NCI-H2171 treated with DMSO at 0.1 percent for 48 hours (cell line): ENCODE measurements at places on chromosomes 2 and 18.

DNA sequence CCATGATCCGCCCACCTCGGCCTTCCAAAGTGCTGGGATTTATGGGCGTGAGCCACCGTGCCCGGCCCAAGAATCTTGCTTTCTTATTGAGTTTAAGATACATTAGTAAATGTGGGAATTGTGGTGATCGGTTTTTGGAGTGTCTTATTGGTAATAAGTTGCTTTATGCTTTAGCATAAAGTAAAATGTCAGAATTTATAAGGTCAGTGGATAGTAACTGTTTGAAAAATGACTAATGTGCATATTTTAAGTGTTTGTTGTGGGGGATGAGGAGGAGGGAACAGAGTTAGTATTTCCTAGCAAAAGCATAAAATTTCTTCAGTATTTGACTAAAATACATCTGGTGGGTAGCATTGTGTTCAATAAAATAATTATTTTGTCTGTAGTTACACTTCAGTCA is 77.4 kb downstream of the SLC39A10 start:
- DNase-seq, result no peak

DNA sequence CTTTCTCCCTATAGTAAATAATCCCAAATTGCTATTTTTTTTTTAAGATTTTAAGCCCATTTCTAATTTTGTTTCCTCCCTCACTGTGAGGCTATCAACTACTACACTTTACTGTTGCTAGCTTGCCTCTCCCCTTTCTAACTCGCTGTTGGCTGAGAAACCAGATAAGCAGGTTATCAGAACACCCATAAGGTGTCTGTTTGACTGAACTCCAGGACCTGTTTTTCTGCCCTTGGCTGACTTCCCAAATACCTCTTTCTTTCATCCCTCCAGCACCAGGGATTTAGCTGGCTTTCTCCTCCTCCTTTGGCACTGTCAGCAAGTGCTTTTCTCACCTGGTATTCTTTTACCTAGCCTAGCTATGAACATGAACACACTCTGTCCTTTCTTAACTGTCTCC is 11.1 kb downstream of the TRAK2 start:
- peak; percentile 75 for DNase-seq

- no peak for DNase-seq
These were observed 83.0 kb upstream of the FZD7 start for GRCh38 chr2:201950606-201951005.

GRCh38 chr2:65277791-65278483 is 50.3 kb downstream of the ACTR2 start:
- DNase-seq, result no peak

DNA sequence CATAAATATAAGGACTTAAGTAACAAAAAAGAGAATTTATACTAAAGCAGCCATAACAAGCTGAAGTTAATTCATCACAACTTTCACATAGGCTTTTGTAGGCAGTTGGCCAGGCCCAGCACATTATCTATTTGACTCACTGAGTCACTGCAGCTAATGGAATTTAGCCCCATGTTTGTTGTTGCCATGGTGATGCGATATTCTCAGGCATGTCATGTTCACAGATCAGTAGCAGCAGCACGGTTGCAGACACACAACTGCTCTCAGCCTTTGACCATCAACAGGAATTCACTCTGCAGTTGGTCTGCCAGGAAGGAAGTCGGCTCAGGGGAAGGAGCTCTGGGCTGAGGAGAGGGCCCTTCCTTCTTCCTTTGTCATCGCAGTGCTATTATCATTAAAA is 639.8 kb downstream of the TMEM182 start:
- DNase-seq, result no peak

- DNase-seq, result no peak
These were observed 81.7 kb downstream of the SPRED2 start for GRCh38 chr2:65350651-65351056.

- peak; percentile 14 for DNase-seq
These were observed 593 bp downstream of the ZNF514 start for GRCh38 chr2:95158891-95159619.

DNA sequence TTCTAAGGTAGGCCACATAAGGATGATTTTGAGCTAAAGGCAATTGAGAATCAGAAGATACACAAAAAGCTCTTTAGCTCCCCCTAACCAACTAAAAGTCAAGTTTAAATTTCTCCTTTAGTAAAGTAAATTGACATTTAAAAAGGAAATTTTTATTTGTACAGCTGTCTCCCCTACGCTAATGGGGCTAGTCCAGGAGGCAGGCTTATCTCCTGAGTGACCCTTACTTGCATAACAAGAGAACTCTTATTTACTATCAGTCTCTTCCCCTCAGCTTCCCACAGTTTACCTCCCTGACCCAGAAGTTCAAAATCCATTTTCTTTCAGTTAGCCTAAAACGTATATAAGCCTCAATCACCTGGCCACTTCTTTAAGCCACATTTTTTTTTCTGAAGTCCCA is 1002.8 kb upstream of the NRXN1 start:
- peak; percentile 10 for DNase-seq

DNA sequence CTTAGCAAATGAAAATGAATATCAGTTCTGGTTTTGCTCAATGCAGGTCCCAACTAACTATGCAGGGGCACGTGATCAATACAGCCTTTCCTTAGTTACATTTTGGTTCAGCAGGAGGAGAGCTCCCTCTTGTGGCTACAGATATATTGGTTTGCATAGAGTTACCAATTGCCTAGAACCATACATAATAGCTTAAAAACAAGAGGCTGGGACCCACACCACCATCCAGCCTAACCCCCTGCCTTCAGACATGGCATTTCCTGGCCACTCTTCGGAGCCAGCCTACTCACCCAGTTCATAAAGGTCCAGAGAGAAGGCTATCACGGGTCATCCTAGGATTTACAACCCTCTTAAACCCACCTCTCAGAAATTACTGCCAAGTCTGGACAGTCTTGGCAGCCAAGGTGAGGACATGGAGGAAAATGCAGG is 10.5 kb downstream of the CCDC93 start:
- peak; percentile 79 for DNase-seq

DNA sequence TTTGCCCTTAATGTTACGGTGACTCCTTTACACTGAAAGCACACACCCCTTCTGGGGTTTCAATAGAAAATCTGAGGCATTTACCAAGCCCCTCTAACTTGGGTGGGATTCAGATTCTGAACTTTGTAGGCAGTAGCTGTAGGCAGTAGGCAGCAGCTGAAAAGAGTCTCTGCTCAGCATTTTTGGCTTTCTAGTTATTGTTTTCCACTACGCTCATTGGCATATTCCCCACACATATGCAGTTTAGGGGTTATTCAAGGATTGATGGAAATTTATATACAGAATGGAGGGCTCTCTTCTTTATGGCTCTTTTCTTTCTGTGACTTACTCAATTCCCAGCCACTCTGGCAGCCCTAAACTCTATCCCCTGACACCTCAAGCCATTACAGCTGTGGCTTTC is 232.7 kb upstream of the REV1 start:
- DNase-seq, result no peak

DNA sequence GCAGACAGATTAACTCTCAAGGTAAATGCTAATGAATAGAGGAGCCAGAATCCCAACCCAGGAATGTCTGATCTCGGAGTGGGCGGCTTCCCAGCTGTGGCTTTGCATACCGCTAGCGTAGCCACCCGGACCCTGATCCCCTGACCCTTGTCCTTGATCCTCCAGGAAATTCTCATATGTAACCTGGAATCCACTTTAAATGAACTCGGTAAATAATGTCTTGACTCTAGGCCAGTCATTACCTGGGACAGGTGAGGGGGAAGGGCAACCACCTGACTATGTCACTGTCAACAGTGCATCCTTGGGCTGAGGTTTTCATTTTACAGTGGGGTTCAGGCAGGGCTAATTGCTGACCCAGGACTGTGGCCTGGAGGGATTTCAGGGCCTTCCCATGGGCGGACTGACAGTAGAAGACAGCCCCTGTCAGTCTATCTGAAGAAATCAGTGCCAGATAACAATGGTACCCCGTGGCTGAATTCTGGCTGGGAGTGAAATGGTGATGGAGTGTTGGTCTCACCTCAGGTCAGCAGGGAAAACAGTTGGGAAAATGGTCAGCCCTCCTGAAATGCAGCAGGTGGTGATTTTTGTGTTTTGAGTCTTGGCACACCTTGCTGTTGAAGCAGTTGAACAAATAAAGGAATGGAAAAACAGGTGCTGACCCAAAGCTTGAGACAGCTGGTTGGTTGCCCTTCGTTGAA is 9.6 kb downstream of the ACKR3 start:
- DNase-seq, result no peak

- DNase-seq, result no peak
These were observed 76.2 kb downstream of the NRP2 start for GRCh38 chr2:205758500-205758899.

GRCh38 chr18:22827741-22828140 is 105.4 kb upstream of the RBBP8 start:
- DNase-seq, result no peak

DNA sequence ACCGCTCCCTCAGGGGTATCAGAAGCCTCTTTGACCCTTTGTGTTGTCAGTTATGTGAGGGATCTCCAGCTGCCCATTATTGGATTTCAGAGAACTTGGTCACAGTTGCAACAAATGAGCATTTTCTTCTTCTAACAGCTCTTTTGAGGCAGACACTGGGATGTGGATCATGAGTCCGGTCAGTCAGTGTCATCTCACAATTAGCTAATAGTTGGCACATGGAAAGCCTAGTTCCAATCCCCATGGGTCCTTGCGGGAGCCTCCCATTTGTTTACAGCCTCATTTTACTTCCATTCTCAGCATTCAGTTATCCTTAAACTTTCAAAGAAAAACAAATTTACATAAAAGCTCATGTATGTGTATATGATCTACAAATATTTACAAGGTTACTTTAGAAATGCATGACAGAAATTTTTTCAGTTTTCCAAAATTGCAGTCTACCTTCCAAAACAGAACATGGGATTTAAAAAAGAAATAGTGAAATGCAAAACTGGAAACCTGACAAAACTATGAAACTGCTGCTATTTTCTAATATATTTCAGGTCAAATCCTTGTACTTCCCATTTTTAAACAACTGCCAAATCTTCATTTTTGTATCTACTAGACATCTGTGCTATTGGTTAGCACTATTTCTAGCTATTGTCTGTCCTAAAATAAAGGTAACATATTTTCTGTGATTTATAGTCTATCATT is 547.1 kb upstream of the ZEB2 start:
- DNase-seq, result no peak

DNA sequence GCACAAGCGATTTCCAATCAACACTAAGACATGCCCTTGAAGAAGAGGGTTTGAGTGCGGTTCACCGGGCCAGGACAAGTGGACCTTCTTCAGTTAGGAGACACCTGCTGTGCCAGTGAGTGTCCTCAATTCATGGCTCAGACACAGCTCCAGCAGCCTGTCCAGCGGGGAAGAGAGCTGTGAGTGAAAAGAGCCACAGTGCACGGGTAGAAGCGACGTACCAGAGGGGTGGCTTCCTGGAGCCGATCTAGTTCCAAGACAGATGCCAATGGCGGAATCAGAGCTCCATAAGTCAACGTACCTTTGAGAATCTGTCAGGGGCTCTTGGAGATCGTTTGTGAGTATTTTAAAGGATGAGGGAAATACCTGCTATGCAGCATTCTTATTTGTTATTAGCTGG is 119.9 kb upstream of the SALL3 start:
- DNase-seq, result no peak

DNA sequence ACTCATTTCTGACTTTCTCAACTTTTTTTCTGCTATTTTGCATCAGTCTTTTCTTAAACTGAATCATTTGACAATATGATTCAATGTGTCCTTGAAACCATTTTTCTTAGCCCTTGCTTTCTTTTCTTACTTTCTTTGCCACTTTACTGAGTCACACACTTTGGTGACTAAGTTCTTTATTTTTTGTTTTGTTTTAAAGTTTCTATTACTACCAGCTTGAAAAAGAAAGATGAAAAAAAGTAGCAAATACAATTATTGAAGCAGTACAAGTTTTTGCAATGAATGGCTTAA is 116.5 kb downstream of the DOCK10 start:
- no peak for DNase-seq

GRCh38 chr2:186884587-186884986 is 35.6 kb upstream of the ZSWIM2 start:
- no peak for DNase-seq
